Activated CD4-positive, alpha-beta T cell treated with anti-CD3 and anti-CD28 coated beads, Interleukin-2, amount 10 ng/mL, durations not matched to agents 7 days and 5 days (primary cell): ENCODE measurements at places on chromosomes 12 and 14. TPM values are rescaled to one million over a fixed set of nuclear protein-coding genes. Genes with fewer than 3 reads are reported as not detected.
A peak's percentile ranks its signal among the peaks of the same experiment; 100 is the strongest.

OLR1 gene
- not detected for total RNA-seq

DNA sequence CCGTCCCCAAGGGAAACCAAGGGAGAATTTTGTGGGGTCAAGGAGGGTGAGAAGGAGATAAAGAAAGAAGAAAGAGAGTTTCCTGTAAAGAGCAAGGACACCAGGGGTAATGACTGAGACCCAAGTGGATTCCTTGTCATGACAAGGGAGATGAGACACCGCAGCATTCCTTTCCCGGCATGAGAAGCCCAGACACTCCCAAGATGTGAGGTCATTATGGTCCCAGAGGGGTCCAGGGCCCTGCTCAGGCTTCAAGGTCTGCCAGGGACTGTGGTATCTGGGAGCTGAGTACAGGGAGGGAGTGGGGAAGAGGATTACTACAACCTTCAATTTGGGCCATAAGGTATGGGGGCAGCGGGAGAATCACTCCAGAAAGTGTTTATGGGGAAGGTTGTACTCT is 58.1 kb downstream of the SPTB start:
- H3K4me1 ChIP-seq, result peaks cover 3% of the 10 kb centered on the region
- H3K27ac ChIP-seq, result no peak overlapping the region
- H3K36me3 ChIP-seq, result no peaks in the 10 kb centered on the region
- DNase-seq, result no peak
- no peak overlapping the region for H3K4me3 ChIP-seq

- H3K27ac ChIP-seq, result no peak overlapping the region
- peak; percentile 76 for DNase-seq
- peaks cover 3% of the 10 kb centered on the region for H3K27me3 ChIP-seq
Observed at GRCh38 chr12:119938049-119938667, 50.9 kb upstream of the BICDL1 start.

- H3K4me3 ChIP-seq, result no peak overlapping the region
- H3K4me1 ChIP-seq, result no peaks in the 10 kb centered on the region
- no peaks in the 10 kb centered on the region for H3K27me3 ChIP-seq
- no peaks in the 10 kb centered on the region for H3K36me3 ChIP-seq
Observed at GRCh38 chr14:27427796-27428195, 830.0 kb upstream of the NOVA1 start.
